MM.1S (cell line): ENCODE measurements at places on chromosomes 4 and X.
A peak's percentile ranks its signal among the peaks of the same experiment; 100 is the strongest.

DNA sequence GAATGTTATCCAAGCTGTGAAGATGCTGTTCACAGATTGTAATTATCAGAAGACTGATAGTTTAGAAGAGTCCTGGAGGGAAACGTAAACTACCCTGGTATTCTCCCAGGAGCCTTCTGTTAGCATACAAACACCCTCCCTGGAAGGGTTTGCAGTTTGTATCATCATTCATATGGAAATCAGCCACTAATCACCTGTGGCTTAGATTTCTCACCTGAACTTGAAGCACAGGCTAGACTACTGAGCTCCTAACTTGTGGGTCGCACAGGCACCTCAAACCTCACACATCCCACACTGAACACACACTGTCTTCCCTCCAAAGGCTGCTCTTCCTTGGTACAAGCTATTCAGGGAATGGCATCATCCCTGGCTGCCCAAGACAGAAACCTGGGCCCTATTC, 30.7 kb downstream of the SHISA3 start:
- no peak for DNase-seq

GRCh38 chr4:26297219-26297618, 23.6 kb upstream of the RBPJ start:
- DNase-seq = no peak

- no peak for DNase-seq
Measured at GRCh38 chr4:82373486-82373815, 340 bp downstream of the HNRNPD start.

GRCh38 chr4:48175328-48175727, 41.3 kb upstream of the TXK start:
- no peak for DNase-seq

GRCh38 chr4:25919676-25920075, 5.7 kb downstream of the SMIM20 start:
- DNase-seq = no peak

- DNase-seq = no peak
Measured at GRCh38 chr4:86993909-86994681, 59.3 kb downstream of the AFF1 start.

- no peak for DNase-seq
Measured at GRCh38 chr4:138599965-138600364, 357.8 kb upstream of the SLC7A11 start.

DNA sequence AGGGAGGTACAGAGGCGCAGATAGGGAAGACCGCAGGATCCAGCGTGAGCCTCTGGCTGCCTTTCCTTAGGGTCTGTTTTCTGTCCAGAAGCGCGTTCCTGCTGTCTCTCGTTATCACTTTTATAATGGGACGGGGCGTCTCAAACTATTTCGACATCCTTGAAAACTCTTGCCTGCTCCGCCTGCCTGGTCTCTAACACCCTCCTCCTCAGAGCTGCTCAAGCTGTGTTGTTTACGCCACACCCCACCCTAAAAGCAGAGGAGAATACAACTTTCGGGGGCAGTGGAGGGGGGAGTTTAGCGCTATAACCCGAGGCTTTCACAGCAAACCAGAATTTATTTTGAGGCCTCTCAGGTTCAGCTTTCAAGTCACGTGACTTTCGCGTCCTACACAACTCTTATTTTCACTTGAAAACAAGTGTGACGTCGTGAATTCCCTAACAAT, 646 bp upstream of the FAM3A start:
- DNase-seq = no peak

- DNase-seq = no peak
Measured at GRCh38 chr4:1259966-1260365, 11.0 kb upstream of the CTBP1 start.

GRCh38 chr4:38084877-38085711, 124.9 kb downstream of the PTTG2 start:
- DNase-seq = no peak

DNA sequence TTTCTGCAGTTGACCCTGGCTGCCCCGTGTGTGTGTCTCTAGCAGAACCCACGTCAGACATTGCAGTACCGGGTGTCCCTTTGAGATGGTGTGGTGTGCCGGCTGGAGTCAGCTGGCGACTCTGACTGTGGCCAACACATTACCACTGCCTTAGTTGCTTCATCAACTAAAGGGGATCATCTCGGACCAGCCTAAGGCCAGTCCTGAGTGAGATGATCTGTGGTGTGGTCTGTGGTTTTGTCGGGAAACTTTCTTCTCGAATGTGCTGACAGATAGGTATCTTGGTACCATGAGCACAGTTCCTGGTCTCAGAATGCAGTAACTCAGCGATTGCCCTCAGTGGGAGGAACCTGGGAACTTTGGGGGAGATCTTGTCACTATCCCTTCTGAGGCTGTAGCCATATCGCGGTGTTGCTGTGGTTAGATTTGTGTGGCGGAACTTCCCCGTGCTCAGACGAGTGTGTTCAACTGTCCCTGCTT, 15.8 kb downstream of the TBC1D14 start:
- DNase-seq = no peak

GRCh38 chr4:174284487-174284886, 776 bp downstream of the CEP44 start:
- DNase-seq = no peak

DNA sequence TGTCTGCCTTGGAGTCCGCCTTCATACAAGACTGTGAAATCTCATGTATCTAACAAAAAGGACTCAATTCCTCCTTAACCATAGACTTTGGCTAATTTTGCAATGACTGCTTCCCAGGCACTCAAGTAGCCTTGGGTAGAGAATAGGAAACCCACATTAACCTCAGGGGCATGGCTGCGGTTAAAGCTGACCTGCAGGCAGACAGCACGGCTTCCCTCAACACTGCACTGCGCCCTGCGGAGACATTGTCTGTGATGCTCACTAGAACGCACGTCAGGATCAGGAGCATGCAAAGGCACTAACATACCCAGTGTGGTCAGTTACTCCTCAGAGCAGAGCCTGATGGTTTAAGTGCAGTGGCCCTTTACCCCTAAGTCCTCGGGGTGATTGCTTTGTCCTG, 10.3 kb upstream of the GPR143 start:
- peak; percentile 76 for DNase-seq

DNA sequence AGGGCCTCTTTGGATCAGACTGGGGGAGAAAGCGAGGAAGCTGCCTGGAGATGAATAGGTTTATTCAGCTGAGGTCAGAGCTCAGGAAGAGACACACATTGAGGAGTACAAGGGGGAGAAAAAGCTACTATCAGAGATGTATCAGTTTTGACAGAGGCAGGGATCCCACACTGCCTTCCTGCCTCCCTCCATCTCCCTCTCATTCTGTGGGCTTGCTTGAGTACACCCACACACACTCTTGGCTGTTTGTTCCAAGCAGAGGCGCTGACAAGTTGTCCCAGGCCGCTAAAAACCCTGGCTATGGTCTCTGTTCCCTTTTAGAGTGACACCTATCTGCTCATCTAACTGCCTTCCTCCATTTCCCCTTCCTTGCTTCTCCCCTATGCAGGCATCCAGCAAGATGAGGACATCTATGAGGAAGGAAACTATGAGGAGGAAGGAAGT, 5.2 kb downstream of the TSPYL2 start:
- DNase-seq = no peak

DNA sequence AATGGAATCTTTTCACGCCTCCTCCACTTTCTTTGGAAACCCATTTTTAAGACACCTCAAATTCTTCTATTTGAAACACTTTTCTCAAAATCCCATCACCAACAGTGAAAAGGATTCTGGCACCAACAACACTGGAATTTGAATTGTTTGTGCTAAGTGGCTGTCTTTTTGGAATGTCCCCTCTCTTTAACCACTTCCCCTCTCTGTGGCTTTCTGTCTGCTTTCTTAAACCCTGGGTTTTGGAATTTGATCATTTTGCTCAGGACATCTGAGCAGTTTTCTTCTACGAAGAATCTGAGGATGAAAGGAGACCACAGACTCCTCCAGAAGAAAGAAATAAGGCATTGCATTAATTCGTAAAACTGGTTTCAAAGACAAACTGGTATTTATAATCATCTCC, 89.0 kb downstream of the MXRA5 start:
- no peak for DNase-seq

GRCh38 chr4:83150653-83151330, 36.3 kb upstream of the PLAC8 start:
- no peak for DNase-seq

DNA sequence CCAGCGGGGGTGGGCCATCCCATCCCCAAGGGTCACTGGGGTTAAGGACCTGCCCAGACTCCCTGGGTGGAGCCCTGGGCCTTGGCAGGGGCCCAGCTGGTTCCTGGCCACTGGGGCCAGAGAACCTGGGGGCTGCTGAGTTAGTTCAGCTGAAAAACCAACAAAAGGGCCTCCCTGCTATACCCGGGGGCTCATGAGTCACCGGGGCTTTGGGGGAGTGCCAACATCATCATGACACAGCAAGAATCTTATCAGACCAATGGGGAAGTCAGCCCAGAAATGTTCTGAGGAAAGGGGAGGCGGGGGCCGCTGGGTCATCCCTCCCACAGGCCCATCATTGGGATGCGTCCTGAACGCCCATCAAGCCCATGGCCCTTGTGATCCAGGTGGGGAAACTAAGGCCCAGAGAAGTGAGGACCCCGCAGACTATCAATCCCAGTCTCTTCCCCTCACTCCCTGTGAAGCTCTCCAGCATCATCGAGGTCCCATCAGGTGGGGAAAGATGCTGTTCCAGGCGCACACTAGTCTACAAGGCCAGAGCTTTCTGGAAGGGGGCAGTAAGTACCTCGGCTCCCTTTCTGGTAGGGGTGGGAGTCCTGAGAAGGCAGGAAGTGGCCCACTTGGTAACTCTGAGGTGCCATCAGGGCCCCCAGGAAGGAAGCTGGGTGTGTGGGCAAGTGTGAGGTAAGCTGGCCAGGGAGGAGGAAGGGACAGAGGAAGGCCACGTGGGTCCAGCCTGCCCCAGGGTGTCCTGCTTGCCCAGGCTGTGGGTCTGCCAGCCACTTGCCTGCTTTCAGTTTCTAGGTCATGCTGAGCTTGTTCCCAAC, 4.5 kb downstream of the G6PD start:
- no peak for DNase-seq

DNA sequence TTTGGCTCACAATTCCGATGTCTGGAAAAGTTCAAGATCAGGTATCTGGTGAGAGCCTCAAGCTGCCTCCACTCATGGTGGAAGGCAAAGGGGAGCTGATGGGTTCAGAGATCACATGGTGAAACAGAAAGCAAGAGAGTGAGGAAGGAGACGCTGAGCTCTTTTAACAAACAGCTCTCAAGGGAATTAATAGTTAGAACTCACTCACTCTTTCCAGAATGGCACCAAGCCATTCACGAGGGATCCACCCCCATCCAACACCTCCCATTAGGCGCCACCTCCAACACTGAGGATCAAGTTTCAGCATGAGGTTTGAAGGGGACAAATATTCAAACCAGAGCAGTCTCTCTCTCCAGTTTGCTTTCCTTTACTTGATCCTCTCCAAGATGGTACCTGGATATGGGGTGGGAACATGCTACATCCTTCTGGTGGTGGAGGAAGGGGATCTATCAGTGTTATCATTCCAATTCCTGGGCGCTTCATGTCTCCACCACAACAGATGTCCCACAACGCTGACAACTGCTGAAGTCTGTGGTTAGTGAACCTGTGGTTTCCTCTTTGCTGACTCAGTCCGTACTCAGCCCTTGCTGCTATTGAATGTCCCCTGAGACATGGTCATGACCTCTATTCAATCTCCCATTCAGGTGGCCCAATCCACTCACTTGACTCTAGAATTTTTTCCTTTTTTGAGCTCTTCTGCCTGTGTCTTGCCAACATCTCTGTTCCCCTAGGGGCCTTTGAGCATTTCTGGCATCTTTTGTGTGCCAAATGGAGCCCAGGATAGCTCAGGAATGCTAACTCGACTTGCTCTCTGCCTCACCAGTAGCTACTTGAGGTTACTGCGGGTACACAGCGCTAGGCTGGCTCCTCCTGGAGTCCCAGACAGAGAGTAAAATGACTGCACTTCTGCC, 395.2 kb downstream of the MID1IP1 start:
- peak; percentile 91 for DNase-seq

DNA sequence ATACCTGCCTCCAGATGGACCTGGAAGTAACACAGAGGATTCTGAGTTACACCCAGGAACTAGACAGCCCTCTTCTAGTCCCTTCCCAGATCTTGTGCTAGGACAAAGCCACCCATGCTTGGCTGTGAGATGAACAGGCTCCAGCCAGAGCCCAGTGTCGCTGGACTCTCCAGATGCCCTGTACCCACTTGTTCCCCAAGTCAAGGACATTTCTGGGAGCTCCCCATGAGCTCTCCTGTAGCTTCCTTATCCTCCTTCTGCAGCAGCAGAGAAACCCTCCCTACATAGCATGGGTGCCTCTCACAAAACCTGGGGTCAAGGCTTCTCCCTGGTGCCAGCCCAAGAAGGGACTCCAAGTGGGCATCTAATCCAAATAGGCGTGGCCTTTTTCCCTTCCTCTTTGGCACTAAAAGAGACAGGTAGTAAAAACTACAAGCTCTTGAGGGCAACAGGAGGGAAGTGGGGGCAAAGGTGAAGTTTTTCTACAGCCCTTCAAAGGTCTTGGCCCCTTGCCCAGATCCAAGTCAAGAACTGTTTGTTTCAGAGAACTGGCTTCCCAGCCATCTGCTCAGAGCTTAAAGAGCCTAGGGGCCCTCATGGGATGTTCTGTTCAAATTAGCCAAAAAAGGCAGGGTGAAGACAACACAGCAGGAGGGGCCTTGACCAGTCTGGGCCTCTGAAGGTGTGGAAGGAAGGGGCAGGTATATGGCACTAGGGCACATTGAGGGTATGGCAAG, 8.5 kb upstream of the ERCC6L start:
- DNase-seq = no peak

DNA sequence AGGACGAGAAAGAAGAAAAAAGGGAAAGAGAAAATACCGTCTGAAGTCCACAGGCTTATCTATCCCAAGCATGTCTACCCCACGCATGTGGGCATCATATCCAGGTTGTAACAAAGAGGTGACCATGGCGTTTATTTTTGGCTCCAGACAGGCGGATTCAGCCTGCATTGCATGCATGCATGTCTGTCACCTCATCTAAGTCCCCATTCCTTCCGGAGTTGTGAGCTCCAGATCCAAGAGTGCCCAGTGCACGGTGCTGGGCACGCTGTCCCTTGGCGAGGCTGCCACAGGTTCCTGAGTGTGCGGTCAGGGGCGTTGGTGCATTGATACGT, 905 bp upstream of the GALNTL6 start:
- no peak for DNase-seq

DNA sequence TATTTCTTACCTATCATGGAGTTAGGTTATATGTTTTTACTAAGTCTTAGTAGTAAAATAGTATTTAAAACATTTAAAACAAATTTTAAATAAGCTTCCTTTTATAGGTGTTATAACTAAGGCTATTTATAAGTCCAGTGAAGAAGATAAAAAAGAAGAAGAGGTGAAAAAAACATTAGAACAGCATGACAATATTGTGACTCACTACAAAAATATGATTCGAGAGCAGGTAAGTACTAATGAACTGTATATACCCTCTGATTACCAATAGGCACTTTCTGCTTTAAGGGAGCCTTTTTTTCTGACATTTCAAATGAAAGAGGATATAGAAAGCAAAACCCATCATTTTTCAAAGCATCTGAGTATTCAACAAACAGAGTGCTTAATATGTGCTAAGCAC, 76.6 kb downstream of the USO1 start:
- DNase-seq = no peak
